ENCODE measurements at places on chromosomes 13 and 19.

- no peak for DNase-seq
Observed at GRCh38 chr13:26585136-26585535, 27.7 kb downstream of the WASF3 start.

DNA sequence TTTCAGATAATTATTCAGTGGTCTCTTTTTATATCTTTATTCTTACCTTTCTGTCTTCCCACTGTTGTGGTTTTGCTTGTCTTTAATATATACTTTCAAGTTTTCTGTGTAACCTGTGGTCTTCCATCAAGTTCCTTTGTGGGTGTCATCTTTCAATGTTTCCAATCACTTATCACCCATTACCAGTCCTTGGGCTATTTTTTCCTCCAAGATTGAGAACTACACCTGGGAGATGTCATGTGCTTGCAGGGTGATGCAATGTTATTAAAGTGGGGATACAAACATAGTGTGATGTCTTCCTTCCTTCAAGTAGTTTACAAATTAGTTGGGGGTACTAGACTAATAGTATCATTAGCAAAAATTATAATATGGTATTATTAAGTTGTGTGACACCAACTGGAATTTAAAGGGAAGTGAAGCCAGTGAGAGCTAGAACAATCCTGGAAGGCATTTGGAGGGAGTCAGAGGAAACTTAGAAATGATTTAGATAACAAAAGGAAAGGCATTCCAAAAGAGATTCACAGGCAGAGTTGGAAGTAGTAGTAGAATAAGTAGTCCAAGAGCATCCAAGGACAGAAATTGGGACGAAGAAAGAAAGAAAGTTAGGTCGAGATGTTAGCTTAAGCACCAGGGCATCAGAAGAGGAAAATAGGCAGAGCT is 3.4 kb downstream of the FNDC3A start:
- no peak for DNase-seq

DNA sequence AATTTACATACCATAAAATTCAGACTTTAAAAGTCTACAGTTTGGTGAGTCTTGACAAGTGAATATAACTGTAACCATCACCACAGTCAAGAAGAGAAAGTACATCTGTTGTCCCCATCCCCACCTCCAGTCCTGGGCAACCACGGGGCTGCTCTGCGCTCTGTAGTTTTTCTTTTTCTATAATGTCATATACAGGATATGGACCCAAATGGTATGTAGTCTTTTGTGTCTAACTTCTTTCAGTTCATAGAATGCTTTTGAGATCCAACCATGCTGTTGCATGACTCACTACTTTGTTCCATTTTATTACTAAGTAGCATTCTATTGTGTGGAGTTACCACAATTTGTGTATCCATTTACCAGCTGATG is 103.9 kb downstream of the DOCK9 start:
- no peak for DNase-seq

DNA sequence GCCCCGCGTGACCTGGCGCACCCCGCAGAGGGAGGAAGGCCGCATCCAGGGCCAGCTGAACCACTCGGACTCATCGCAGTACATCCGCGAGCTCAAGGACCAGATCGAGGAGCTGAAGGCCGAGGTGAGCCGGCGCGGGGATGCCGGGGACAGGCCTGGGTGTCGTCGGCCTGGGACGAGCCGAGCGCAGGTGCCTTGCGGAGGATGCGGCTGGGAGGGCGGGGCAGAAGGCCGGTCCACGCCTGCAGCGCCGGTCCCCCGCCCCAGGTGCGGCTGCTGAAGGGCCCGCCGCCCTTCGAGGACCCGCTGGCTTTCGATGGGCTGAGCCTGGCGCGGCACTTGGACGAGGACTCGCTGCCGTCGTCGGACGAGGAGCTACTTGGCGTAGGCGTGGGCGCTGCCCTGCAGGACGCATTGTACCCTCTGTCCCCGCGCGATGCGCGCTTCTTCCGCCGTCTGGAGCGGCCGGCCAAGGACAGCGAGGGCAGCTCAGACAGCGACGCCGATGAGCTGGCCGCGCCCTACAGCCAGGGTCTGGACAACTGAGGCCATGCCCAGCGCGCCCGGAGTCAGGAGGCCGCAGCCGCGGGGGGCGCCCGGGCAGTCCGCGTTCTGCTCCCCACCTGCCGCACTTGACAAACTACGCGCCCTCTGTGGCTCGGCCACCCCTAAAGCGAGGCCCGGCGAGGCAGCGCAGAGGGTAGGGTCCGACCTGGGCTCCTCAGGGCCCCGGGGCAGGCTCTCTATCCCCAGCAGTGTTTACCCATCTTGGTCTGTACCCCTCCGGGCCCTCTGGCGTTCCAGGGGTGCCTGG is 10.8 kb downstream of the PRR36 start:
- no peak for DNase-seq

- no peak for DNase-seq
Observed at GRCh38 chr13:30572859-30573275, 44.9 kb upstream of the USPL1 start.
